ENCODE measurements at places on chromosomes 11 and 22.

- DNase-seq, result no peak
Observed at GRCh38 chr11:36412781-36413383, 97.2 kb downstream of the TRAF6 start.

- DNase-seq, result peak; percentile 77
Observed at GRCh38 chr11:15673408-15673831, 558.7 kb downstream of the INSC start.

DNA sequence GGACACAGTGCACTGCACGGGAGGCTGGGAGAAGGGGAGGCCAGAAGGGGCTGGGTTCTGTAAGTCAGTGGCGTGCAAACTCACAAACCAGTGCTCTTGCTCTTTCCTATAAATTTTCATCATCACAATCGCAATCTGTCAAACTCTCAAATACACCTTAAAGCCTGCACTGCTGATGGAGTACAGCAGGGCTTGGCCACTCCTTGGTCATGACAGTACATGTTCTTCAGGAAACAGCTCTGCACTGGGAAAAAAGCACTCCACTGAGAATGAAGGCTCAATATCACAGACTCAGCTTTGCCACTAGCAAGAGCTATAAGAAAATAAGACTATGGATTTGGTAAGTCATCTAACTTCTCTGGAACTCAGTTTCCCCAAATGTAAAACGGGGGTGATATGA, 111.0 kb downstream of the RBFOX2 start:
- DNase-seq, result no peak

- peak; percentile 22 for DNase-seq
Observed at GRCh38 chr11:92259861-92260260, 35.2 kb downstream of the FAT3 start.

DNA sequence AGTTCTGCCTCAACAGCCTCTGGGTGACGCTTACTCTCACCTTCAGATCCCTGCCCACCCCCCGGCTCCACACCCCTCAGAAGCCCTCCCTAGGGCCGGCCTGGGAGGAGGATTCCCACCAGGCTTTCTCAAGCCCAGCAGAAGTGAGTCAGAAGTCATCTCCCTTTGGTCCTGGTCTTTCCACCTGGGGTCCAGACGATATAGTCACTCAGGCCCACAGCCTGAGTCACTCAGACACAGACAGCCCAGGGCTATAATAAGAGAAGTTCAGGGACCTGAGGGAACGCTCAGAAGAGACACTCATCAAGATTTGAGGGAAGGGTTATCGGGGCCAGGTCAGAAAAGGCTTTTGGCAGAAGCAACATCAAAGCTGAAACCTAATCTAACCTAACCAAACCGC, 127.1 kb downstream of the SPATA19 start:
- DNase-seq, result no peak

GRCh38 chr11:46693597-46694012, 6.8 kb downstream of the ARHGAP1 start:
- DNase-seq, result no peak

GRCh38 chr11:369336-370018, at the start of gene B4GALNT4:
Gene B4GALNT4, plus strand, starts transcription at chr11:369499. Its CDS starts 305 bp downstream, at chr11:369804.
- DNase-seq, result peak; percentile 64

DNA sequence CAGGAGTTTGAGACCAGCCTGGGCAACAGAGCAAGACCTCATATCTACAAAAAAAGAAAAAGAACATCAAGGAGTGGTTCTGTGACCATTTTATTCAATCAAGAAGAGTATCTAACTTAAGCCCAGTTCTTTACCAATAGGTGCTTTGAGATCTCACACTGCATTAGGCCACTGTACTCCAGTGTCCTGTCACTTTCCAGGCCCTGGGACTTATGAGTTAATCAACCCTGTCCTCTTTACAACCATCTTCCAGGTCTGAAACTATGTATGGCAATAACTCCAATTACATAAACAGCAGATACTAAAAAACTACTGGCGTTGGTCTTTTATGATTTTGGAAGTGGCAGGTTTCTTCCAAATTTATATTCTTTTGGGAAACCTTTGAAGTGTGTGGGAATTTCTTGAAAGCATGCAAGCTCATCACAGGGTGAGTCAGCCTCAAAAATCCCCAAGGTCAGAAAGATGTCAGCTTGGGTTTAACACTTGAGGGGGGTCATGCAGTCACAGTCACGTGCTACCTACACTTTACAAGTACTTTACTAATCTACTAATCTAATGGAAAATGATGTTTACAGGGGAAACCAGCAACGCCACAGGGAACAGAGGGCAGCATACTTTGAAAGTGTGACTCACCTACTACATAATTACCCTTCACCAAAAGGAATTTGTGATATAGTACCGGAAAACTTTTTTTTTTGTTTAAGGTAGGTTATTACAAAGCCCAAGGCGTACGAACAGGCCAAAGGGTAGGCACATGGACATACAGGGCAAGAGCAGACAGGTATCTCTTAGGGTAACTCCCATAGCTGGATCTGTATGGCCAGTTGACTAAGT, 15.6 kb downstream of the PISD start:
- DNase-seq, result no peak

DNA sequence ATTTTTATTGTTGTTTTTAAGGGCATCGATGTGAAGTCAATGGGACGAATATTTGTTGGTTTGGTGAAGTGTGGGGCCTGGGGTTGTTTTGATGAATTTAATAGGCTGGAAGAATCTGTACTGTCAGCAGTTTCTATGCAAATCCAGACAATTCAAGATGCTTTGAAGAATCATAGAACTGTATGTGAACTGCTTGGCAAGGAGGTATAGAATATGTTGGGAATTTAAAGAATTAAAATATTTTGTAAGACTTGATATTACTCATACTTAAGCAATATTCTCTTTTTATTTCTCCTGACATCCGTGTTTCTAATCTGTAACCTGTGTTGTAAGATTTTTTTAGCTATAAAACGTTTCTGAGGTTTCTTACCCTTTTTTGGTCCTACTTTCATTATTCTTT, 61.6 kb downstream of the DYNC2H1 start:
- no peak for DNase-seq

DNA sequence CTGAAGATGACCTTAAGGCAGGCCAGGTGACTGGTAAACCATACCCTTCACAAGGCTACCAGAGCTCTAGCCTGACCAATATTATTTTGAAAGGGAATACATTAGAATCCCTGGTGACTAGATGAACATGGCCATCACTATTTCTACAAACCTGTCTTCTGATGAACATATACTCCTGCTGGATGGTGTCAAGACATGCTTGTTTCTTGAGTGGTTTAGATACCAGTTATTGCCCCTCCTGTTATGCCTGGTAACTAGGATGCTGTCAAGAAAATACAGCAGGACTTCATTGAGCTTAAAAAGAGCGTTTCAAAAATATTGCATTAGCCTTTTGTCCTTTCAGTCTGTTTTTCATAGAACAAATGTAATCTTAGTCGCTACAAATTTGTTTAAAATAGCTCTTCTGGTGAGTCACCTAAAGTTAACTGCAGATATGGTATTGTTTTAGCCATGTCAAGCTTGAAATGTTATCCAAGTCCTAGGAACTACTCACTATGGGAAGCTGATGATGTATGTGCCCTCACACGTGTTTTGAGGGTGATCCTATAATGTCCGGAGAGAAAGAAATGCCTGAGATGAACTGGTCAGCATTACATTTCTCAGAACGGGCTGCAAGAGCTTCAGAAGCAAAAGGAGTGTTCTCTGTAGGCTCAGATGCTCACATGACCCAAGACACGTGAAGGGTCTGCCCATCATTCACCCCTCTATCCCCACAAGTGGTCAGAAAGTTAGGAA, 20.6 kb downstream of the ADM start:
- peak; percentile 78 for DNase-seq

GRCh38 chr11:27635567-27636037, 64.7 kb downstream of the BDNF start:
- no peak for DNase-seq

- no peak for DNase-seq
Observed at GRCh38 chr11:25453471-25453870, 878.5 kb upstream of the ANO3 start.

DNA sequence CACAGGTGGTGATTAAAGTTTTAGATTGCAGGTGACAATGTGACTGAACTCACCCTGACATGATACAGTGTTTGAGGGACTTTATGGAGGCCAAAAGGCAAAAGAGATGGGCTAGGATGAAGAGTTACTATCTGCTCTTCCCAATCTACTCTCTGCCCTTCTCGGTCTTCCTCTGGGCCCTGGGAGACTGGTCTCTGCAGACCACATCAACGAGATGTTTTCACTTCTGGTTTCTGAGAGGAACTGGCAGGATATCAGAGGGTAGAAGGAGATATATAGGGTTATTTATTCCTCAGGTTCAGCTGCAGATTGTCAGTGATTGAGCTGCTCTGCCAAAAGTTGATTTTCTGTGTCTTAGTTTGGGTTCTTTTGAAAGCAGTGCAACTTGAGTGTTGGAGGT, 32.4 kb upstream of the CD44 start:
- no peak for DNase-seq

DNA sequence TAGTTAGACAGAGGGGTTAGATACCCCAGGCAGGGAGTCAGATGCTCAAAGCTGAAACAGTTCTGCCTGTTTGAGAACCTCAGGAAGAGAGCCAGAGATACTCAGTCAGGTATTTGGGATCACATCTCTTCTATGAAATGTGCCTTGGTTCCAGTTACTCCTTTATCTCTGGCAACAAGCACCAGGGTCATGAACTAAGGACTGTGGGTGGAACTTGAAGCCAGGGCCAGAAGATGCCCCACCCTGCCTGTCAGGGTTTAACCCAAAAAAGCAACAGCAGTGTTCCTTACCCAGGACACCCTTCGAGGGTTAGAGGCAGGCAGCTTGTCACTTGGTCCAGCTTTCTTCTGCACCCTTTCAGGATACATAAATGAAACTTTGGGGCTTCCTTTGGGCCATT, 15.0 kb upstream of the WT1 start:
- DNase-seq, result no peak

DNA sequence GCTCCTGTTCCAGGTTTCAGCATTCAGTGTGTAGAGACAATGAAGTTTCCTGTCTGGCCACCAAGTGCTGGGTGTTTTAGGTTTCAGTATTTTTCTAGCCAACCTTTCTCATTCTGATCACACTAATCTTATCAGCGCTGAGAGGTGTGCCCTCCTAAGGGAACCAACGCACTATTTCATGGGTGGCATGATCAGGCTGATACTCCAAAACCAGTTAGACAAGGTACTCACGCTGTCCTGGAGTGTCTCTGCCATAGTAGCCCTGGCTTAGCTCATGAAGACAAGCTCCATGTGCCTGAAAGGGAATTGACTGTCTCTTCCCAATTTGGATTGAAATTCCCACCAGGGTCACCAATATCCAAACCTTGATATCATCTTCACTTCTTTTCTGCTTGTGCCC, 8.0 kb upstream of the RAB38 start:
- DNase-seq, result no peak

GRCh38 chr11:70669871-70670675, 271.7 kb downstream of the CTTN start:
- DNase-seq, result peak; percentile 8

- no peak for DNase-seq
Observed at GRCh38 chr11:33553486-33553885, 147.1 kb downstream of the C11orf91 start.

DNA sequence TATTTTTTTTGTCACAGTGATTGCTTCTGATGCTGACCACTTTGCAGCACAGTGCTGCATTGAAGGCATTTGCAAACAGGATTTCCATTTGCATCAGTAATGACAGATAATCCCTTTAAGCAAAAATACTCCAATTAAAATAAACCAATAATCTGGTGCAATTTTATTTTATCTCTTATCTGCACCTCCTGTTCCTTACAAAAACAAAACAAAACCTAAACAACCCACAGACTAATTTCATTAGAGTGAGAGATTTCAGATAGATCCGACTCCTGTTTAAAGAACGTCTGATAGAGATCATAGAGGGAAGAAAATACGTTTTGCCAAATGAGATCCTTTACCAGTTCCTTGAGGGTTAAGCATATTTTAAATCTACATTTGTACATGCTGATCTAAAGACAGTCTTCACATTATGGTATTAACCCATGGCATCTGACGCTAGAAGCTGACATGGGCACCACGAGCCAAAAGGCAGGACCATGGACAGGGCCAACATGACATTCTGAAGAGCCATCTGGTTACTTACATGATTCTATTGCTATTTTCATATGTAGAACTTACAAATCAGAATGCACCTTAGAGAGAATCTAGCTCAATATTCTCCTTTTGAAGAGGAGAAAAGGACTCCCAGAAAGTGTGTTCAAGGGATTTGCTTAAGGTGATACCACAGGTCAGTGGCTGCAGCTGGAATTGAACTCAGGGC, 286.2 kb upstream of the NARS2 start:
- peak; percentile 52 for DNase-seq

DNA sequence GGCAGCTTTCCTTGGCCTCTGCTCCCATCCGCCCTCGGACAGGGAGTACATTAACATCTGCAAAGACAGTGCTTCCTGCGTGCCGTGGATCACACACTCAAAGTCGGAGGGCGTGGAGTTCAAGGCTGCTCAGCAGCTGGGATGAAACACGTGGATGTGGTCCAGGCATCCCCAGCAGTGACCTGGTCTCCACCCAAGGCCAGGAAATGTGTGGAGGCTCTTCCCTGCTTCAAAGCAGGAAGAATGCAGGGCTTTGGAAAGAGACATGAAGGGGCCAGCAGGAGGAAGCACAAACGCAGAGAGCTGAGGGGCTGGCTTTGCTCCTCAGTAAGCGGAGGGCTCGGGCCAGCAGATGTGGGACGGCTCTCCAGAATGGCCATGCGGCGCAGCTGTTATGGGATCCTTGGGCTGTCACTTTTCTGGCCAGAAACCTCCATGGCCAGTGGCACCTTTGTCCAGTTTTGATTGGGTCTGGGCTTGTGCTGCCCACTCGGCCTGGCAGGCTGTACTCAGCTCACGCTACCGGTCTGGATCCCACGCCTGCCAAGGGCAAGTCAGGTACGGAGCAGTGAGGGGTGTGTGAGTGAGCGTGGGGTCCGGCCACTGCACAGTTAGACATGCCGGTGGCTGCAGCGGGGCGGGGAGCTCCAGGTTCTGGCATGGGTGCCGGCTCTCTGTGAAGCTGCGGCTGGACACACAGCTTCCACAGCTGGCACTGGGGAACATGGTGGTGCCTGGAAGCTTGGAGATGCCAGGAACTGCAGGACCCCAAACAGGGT, 438.0 kb downstream of the TBC1D22A start:
- DNase-seq, result peak; percentile 84

DNA sequence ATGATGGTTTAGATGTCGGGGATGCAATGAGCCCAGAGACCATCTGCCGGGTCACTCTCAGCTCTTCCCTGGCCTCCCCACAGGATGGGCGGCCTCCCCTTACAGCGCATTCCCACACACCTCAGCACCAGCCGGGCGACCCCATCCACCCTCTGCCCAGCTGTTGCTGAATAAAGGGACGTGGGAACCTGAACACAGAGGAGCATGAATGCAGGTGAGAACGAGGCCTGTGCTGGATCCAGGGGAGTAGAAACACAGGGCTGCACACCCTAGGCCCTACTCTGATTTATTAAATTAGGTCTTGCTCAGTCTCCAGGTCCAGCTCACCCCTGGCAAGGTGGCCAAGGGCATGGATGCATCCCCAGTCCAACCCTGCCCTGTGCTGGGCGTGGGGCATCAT, 180.5 kb downstream of the CTTN start:
- no peak for DNase-seq

GRCh38 chr11:128029219-128029722, 558.1 kb downstream of the ETS1 start:
- no peak for DNase-seq

Measured in muscle of leg (tissue), 16 donors.